AML-193 (cell line): ENCODE measurements at places on chromosomes 1 and 21.

DNA sequence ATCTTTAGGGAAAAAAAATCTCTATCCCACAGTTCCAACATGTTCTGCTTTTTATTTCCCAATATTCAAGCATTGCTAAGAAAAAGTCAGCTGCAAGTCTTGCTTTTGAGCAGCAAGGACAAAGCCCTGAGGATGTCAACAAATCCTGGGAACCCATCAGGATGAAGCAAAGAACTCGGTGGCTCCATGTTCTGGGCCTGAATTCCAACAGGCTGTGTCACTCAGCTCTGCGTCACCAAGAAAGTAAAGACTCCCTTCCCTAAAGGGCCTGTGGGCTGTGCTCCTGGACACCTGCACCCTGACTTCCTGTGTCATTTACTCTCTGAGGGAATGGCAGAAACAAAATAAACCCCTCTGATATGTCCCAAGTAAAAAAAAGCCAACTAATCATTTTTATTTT lies 95.5 kb downstream of the TIAM1 start:
- DNase-seq, result no peak

DNA sequence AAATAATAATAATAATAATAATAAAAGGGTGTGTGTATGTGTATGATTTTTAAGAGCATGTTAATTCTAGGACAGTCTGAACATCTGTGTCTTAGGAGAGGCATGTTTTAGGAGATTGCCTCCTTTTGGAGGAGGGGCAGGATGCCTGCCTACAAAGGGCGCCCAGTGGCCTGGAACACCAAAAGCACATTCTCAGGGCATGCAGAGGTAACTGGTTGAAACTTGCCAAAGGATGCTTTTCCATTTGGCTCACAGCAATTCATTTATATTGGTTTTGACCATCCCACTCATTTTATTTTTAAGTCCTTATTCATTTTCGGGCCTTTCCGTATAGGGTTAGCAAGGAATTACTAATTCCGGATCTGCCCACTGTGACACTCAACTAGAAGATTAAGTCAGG lies 21.1 kb upstream of the LAMC2 start:
- DNase-seq, result no peak

DNA sequence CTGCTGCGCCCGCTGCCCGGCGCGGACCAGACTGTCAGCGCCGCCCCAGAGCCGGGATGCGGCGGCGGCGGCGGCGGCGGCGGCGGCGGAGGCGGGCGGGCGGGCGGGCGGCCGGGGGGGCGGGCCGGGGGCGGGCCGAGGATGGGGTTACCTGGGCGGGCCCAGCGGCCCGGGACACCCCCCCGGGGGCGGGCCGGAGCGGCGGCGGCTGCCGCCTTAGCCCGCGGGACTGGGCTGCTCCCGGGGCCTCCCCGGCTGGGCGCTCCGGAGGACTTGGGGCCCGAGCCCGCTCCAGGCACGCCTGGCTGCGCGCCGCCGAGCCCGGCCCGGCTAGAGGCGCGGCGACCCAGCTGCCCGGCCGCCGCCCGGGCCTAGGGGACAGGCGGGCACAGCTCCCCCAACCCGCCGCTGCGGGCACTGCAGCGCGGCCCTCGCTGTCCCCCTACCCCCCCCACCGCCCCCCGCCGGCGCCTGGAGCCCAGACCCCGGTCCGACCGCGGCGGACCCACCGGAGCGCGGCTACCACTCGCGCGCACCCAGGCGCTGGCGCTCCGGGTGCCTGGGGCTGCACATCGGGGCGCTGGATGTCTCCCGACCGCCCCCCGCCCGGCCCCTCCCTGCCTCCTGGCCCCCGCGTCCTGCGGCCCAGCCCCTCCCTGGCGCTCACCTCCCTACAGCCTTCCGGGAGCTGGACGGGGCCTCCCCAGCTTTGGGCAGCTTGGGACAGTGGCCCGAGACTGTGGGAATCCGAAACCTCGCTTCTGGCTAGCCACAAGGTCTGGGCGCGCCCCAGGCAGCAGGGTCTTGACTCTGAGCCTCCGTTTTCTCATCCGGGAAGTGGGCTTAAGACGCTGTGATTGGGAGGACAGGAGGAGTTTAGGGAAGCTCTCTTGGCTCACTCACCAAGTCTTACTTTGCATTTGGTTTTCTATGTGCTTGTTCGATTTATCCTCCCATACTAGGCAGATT lies at the start of gene WNT4:
TSS of gene WNT4 (minus strand) at position 33 of the 969 bp plus-strand sequence. CDS start 175 bp downstream, outside the sequence.
- no peak for DNase-seq

DNA sequence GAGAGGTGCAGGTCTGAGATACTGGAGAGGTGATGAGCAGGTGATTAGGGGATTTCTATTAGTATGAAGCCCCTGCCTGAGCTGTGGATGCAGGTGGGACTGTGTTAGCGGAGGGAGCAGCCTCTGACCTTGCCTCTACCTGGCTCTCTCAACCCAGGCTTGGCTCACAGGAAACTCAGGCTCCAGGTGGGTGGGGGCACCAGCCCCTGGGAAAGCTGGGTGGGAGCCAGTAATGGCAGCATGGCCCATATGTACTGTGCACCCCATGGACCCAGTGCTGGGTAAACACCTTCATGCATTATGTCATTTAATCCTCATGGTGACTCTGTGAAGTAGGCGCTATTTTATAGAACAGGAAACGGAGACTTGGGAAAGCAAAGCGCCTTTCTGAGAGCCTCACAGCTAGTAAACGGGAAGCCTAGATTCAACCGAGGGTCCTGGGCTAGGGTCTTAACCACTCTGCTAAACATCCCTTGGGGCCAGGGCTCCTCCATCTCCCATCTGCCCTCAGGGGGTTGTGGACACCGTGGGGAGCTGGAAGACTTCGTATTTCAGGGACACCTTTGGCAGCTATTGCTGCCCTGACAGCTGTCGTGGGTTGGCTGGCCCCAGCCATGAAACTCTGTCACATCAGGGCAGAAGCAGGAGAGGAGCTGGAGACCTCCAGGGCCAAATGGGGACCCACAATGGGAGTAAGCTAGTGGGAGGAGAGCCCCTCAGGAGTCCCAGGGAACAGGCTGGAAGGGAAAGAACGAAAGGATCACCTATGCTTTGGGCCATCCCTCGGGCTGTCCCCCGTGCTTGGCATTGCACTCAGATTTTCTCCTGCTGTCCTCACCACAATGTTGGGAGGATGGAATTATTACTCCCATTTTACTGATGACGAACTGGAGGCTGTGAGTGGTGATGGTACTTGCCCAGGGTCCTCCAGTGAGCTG lies 59.6 kb upstream of the CSF3R start:
- no peak for DNase-seq

DNA sequence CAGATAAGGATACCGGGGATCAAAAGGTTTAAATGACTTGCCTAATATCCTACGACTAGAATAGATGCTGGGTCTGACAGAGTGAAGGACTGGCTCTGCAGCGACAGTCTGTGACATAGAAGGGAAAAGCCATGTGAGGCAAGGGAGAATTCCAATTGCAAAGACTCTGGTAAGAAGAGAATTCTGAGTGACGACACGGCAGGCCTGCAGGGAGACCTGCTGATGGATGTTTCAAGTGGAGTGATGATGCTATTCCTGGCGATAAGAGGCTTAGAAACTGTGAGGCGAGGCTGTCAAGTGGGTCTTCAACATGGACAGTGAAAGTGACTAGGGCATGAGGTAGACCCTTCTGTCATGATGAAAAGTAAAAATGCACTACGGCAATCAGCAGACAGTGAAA lies 176.6 kb upstream of the PBX1 start:
- no peak for DNase-seq
